Fibroblast of skin of right quadriceps (primary cell): ENCODE measurements at places on chromosomes 1 and 21.

- DNase-seq = no peak
Observed at GRCh38 chr1:229058729-229059128, 212.2 kb upstream of the RAB4A start.

DNA sequence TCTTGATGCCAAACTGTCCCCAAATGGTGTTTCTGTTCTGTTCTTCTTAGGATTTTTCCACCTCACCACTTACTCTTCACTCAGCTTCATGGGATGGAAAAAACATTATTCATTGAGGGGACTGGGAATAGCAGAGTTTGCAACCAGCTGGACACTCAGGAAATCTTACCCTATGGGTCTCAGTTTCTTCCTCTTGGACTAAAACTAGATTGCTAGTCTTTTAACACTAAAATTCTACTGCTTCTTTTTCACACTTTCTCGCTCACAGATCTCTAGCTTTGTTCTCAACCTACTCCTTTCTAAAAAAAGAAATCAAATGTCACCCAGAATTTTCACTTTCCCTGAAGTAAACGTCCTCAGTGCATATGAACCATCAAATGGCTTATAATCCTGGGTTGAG is 4.8 kb downstream of the KMO start:
- DNase-seq = no peak

- no peak for DNase-seq
Observed at GRCh38 chr1:203091761-203092330, 6.0 kb upstream of the MYOG start.

DNA sequence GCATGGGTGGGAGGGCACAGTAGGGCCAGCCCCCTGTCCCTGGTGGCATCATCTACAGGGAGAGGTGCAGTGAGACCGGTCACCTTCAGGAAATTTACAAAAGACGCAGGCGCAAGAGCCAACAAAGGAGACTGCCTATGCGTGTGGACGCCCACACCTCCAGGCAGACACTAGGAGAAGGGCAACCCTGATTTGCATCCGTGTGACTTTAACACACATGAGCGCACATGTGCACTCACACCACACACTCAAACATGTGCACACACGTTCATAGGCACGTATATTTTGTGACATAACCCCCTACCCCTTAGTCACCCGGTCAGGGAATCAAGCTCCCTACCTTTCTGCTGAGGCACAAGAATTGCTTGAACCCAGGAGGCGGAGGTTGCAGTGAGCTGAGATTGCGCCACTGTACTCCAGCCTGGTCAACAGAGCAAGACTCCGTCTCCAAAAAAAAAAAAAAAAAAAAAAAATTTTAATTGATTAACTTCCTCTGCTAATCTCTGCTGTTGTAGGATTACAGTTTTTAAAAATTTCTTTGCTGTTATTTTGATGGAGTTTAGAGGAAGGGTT is 84.7 kb upstream of the SLC25A33 start:
- no peak for DNase-seq

GRCh38 chr1:10917513-10918454 is 94.7 kb upstream of the TARDBP start:
- DNase-seq = no peak

- no peak for DNase-seq
Observed at GRCh38 chr1:67299296-67299695, 8.4 kb upstream of the IL12RB2 start.

GRCh38 chr1:174812016-174812415 is 187.7 kb upstream of the CACYBP start:
- no peak for DNase-seq

DNA sequence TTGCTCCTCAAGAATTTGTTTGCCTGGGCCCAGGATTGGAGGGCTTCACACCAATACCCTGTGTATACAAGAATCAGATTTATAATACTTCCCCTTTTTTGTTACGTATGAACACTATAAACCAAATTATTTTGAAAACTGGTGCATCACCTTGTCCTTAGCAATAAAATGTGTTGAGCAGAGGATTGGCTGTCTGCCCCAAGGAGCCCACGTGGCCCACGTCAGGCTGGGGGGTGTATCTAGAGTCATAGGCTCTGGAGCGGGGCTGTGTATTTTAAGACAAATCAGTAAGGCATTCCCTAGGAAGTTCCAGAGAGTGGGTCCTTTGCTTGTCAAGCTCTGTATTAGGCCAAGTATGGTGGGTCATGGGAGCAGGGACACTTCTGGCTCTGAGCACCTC is 2.0 kb upstream of the ST3GAL3 start:
- no peak for DNase-seq

DNA sequence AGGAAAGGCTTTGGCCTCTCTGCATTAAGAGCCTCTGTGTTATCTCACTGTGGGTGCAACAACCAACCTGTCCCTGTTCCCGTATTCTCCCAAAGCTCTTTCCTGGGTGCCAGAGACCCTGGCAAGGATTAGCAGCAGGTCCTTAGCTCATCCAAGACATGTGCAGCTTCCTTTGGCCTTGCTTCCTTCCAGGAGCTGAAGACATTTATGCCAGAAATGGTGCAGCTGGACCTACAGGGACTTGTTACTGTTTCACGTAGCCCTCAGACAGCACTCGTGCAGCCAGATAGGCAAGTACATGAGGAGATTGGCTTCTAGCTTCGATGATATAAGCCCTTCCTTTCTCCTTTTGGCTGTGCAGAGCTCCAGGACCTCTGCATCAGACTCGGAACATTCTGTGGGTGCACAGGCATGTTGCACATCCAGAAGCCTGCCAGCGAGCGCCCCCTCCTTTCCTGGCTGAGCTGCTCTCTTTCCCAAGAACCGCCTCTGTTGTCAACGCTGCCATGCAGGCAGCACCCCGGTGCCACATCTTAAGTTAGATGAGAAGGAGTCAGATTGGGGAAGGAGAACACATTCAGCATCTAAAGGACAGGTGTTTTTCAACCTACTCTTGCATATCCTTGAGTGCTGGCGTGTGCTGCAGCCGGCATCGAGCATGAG is 284.5 kb upstream of the PLXNA2 start:
- no peak for DNase-seq

DNA sequence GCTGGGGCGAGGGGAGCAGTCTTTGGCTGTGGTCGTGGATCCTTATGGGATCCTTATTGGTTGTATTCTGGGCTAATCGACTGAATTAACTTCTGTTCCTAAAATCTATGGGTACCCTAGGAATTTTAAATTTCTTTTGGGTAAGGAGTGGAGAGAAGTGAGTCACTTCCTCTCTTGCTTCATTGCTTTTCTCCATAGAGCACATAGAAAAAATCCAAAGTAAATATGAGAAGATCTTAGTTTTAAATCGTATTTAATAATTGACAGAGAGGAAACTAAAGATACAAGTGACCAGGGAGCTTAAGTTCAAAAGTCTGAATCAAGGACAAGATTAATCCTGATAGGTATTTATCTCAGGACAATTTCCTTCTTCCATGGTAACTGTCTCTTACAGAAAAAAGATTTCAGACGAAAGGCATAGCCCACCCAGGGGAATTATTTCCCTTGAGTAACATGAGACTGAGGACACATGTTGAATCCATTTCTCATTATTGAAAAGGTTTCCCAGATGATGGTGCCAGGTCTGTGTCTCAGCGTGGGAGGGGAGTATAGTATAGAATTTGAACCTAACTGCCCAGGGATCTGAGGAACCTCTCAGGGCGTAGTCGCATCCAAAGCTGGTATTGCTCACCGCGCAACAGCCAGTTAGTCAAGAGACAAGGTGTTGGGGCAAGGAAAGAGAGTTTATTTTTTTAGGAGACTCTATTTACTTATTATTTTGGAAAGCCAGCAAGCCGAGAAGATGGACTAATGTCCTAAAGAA is 28.7 kb upstream of the FASLG start:
- DNase-seq = peak; percentile 24

DNA sequence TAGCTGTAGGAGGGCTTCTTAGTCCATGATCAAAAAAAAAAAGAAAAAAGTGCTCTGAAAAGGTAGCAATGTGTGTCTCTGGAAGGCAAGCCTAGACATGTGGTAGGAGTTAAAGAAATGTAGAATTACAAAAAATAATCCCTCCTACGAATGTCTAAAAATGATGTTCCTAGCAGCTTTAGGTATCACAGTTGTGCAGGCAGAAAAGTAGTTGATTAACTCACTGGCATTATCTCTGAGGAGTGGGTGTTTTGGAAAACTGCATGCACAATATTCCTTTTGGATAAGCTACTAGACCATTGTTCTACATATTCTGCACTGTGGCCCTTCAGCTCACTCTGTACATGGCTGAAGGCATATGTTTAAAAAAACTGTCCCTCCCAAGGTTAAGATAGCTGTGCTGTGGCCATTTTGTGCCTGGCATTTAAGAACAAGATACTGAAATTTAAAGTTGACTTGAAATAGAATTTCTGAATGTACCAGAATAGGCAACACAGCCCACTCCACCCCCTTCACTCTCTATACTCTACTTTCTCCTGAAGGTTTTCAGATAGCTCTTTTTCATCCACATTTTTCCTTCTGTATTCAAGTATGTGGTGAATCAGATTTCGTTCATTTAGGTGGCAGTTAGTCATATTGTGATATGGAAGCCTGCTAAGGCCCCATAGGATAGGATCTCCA is 463.9 kb upstream of the LRRC7 start:
- DNase-seq = no peak

DNA sequence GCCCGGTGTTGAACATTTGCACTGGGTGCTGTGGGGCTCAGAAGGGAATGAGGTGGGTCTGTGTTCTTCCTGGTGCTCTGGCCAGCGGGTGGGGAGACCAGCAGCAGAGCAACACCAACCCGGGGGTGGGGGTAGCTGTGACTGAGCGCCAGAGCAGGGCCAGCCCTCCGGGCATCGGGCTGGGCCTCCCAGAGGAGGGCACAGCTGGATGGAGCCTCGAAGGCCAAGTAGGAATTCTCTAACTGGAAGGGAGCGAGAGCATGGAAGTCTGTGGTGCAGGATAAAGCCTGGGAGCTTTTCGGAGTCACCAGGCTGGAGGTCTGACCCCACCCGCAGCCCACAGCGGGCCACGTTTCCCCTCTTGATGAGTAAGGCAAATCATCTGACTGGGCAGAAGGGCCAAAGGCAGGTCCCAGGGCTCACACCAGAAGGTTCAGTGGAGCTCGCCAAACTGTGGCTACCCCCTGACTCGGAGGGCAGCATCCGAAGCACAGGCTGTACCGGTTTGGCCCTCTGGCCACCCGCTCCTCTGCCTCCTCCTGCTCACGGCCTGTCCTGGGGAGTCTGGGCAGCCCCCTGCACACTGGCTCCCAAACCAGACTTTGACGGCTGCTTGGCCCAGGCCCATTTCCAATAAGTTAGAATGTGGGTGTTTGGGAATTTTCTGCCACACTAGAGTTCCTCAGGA is 18.8 kb downstream of the SLC1A7 start:
- DNase-seq = no peak

GRCh38 chr1:27831568-27832410 is 1.2 kb downstream of the PPP1R8 start:
- DNase-seq = no peak

DNA sequence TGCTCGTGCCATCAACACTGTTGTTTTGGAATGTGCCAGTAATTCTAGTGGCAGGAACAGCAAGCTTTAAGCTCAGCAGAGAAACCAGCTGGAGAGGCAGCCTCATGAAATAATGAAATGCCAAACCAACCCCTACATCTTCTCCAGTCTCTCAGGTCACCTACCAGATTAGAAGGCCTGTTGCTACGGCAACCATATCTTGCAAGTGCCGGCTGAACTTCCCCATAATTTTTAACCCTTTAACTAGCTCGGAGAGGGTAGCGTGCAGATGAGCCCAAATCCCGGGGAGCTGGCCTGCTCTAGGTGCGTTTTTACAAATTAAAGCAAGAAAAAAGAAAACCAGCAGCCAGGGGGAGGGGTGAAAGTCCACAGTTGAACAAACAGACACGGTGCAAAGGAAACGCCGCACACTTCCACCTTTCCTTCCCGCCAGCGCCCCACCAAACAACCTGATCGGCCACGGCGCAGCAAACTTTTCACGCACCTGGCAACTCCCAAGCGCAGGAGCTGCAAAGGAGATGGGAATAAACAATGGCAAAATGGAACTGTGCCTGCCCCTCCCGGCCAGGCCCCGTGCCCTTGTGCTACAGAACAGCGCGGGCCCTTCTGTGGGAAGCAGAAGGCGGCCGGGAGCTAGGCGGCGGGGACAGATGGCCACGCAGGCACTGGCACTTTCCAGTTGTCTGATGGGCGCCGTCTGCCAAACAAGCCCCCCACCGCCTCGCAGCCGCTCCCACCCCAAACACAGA is 50.1 kb downstream of the SSBP3 start:
- DNase-seq = no peak

- DNase-seq = no peak
Observed at GRCh38 chr1:201074018-201074417, 38.2 kb downstream of the CACNA1S start.

- DNase-seq = peak; percentile 80
Observed at GRCh38 chr21:35476621-35477395, 427.7 kb upstream of the RUNX1 start.

DNA sequence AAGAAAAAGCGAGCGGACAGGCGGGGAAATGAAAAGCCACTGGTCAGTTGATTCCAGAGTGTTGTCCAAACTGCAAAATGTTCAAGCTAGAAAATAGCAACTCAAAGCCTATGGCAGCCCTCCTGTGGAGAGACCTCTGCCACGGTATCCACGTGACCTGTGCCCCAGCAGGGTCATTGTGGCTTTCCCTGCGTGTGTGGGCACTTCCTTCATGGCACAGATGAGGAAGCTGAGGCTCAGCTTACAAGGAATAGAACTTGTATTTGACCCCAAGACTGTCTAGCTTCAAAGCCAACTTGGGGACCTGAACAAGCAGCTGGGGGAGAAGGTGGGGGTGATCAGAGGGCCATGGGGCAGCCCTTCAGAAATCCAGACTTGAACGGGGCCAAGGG is 15.6 kb upstream of the PLEKHG5 start:
- DNase-seq = no peak

DNA sequence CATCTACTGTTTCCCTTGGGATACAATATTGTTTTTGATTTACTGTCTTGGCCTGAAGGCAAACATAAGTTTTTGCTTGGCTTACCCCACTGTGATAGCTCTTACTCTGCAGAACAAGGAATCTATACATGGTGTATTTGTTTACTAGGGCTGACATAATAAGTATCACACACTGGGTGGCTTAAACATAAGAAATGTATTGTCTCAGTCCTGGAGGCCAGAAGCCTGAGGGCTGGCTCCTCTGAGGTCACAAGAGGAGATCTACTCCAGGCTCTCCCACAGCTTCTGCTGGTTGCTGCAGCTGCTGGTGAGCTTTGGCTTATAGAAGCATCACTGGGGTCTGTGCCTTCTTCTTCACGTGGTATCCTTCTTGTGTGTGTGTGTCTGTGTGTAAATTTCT is 30.7 kb upstream of the IGSF5 start:
- DNase-seq = no peak
